ENCODE measurements at places on chromosomes 2 and 18.

GRCh38 chr2:130936451-130936850 is 99.7 kb downstream of the ARHGEF4 start:
- no peaks in the 10 kb centered on the region for H3K4me1 ChIP-seq
- no peak for DNase-seq
- H3K27ac ChIP-seq, result no peak overlapping the region
- H3K4me3 ChIP-seq, result no peak overlapping the region
- peaks cover 22% of the 10 kb centered on the region for H3K27me3 ChIP-seq
- H3K36me3 ChIP-seq, result no peaks in the 10 kb centered on the region

DNA sequence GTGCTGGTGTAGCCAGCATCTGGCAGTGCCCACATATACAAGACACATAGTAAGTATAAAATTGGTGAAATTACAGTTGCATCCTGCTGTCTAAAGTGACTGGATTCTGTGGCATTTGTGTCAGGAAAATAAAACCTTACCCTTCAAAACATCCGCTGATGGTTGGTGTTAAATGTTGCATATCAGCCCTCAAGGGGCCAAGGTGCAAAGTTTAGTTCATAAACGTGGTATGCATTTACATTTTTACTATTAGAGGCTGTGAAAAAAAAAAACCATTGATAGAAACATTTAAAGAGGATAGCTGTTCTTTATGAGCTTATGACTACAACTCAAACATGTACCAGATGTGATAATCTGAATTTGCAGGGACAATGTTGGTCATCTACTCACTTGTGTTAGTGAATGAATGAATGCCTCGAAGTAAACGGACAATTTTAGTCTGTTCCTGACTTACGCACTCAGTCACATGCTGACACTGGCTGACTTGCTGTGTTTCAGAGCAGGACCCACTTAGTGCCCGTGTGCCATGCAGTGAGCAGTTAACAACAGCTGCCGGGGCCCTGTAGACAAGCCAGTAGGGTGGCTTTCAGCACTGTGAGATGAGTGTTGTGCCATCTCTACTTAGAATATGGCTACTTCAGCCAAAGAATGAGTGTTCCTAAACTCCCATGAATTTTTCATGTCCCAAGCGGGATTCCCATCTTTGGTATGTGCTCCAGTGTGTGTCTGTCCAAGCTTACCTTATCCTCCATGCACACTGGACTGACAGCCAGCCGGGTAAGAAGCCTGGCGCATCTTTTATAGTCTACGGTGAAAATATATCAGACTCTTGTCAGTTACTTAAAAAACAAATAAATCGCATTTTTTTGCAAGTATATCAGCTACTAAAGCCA is 5.3 kb downstream of the ALKAL2 start:
- no peak overlapping the region for H3K27ac ChIP-seq
- peaks cover 17% of the 10 kb centered on the region for H3K27me3 ChIP-seq
- no peak overlapping the region for H3K4me3 ChIP-seq
- H3K4me1 ChIP-seq, result no peaks in the 10 kb centered on the region
- H3K36me3 ChIP-seq, result peaks cover 33% of the 10 kb centered on the region

GRCh38 chr2:181673173-181673572 is 7.1 kb downstream of the NEUROD1 start:
- peaks cover 58% of the 10 kb centered on the region for H3K27me3 ChIP-seq
- no peak for DNase-seq
- peaks cover 5% of the 10 kb centered on the region for H3K36me3 ChIP-seq
- no peak overlapping the region for H3K4me3 ChIP-seq

DNA sequence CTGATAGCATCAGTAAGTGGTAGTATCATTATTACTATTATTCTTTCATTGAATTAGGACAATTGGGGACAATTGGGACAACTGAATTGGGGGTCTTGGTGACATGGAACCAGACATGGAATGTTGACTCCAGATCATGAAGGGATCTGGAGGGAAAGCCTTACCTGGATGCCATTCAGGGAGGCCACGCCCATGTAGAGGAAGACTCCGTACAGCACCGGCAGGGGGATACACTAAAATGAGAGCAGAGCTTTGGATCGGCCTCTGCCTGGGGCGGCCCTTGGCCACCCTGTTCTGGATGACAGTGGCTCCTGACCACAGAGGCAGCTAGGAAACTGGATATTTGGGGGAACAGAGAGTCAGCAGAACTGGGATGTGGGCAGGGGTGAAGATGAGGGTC is 29.2 kb downstream of the MTHFD2 start:
- no peak overlapping the region for H3K27ac ChIP-seq
- H3K4me3 ChIP-seq, result no peak overlapping the region
- H3K4me1 ChIP-seq, result peaks cover 8% of the 10 kb centered on the region
- no peaks in the 10 kb centered on the region for H3K27me3 ChIP-seq

DNA sequence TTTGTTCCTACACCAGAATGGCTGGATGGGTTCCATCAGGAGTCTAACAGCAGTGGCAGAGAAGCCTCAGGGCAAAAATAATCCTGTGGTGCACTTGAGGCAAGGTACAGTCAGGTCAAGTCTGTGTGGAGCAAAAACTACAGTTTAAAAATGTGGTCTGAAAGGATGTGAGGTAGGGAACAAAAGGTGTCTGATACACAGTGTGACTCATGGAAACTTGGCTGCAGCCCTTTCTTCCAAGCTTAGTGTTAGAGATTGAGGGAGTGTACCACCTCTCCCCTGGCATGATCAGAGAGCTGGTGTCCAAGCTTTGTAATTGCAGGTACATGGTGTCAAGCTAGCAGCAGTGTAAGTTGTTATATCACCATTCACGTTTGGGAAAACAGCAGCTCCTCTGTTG is 8.9 kb downstream of the ANKAR start:
- H3K36me3 ChIP-seq, result peaks cover 20% of the 10 kb centered on the region
- H3K27me3 ChIP-seq, result no peaks in the 10 kb centered on the region
- no peak for DNase-seq
- H3K27ac ChIP-seq, result no peak overlapping the region
- H3K4me1 ChIP-seq, result peaks cover 30% of the 10 kb centered on the region

GRCh38 chr18:53417003-53417402 is 807.5 kb downstream of the MBD2 start:
- no peaks in the 10 kb centered on the region for H3K36me3 ChIP-seq
- no peak for DNase-seq
- no peak overlapping the region for H3K4me3 ChIP-seq

- peaks cover 1% of the 10 kb centered on the region for H3K4me1 ChIP-seq
- no peaks in the 10 kb centered on the region for H3K27me3 ChIP-seq
- no peak overlapping the region for H3K27ac ChIP-seq
- H3K36me3 ChIP-seq, result peaks cover 50% of the 10 kb centered on the region
- DNase-seq, result no peak
- no peak overlapping the region for H3K4me3 ChIP-seq
Measured at GRCh38 chr18:8631265-8631664, 22.0 kb downstream of the RAB12 start.

- H3K36me3 ChIP-seq, result no peaks in the 10 kb centered on the region
- H3K4me1 ChIP-seq, result no peaks in the 10 kb centered on the region
- no peak overlapping the region for H3K27ac ChIP-seq
- H3K27me3 ChIP-seq, result peaks cover 27% of the 10 kb centered on the region
Measured at GRCh38 chr2:29425866-29426265, 310.7 kb downstream of the CLIP4 start.

DNA sequence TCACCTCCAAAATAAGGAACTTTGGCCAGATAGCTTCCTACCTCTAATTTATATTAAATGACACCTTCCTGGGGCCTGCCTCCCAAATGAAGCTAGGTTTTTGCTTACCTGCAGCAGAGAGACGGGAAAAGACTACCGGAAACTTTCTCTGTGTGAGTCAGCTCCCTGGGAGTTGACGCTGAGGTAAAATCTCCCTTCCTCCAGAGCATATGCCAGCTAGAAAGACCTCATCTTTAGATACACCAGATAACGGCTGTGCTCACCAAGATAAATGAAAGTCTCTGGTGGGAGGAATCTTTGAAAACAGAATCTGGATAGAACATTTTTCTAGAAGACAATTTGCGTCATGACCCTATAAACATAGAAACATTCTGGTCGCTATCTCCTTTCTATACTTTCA is 99.7 kb upstream of the RFX8 start:
- H3K27me3 ChIP-seq, result no peaks in the 10 kb centered on the region
- H3K4me3 ChIP-seq, result no peak overlapping the region
- no peak overlapping the region for H3K27ac ChIP-seq
- no peak for DNase-seq
- H3K36me3 ChIP-seq, result peaks cover 6% of the 10 kb centered on the region
- H3K4me1 ChIP-seq, result peaks cover 49% of the 10 kb centered on the region

- peaks cover 36% of the 10 kb centered on the region for H3K27me3 ChIP-seq
- H3K4me1 ChIP-seq, result peaks cover 23% of the 10 kb centered on the region
- H3K27ac ChIP-seq, result no peak overlapping the region
Measured at GRCh38 chr2:54671875-54672589, 51.4 kb upstream of the EML6 start.

- H3K27me3 ChIP-seq, result no peaks in the 10 kb centered on the region
- no peak overlapping the region for H3K4me3 ChIP-seq
- H3K36me3 ChIP-seq, result no peaks in the 10 kb centered on the region
- DNase-seq, result no peak
Measured at GRCh38 chr2:220446106-220446712, 818.8 kb downstream of the SLC4A3 start.

DNA sequence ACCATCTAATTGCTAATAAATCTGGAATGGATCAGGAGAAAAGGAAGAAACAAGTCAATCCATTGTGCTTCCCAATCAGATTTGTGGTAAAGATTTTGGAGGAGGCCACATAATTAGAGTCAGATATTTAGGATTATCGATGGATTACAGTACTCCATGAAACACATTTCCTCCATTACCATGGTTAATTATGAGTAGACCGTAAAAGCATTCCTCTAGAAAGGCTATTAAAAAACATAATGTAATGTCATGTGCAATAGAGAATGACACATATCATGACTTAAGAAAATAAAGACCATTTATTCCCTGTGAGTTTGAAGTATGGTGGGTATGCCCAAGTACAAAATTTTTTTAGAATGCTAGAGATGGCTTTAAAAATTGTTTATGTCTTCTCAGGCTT is 96.1 kb downstream of the ITGA4 start:
- H3K27me3 ChIP-seq, result no peaks in the 10 kb centered on the region
- H3K27ac ChIP-seq, result no peak overlapping the region
- no peak overlapping the region for H3K4me3 ChIP-seq

- H3K36me3 ChIP-seq, result no peaks in the 10 kb centered on the region
- DNase-seq, result no peak
- no peak overlapping the region for H3K27ac ChIP-seq
- H3K4me3 ChIP-seq, result no peak overlapping the region
- H3K4me1 ChIP-seq, result no peaks in the 10 kb centered on the region
Measured at GRCh38 chr2:227615906-227616305, 1.3 kb upstream of the SCYGR3 start.

DNA sequence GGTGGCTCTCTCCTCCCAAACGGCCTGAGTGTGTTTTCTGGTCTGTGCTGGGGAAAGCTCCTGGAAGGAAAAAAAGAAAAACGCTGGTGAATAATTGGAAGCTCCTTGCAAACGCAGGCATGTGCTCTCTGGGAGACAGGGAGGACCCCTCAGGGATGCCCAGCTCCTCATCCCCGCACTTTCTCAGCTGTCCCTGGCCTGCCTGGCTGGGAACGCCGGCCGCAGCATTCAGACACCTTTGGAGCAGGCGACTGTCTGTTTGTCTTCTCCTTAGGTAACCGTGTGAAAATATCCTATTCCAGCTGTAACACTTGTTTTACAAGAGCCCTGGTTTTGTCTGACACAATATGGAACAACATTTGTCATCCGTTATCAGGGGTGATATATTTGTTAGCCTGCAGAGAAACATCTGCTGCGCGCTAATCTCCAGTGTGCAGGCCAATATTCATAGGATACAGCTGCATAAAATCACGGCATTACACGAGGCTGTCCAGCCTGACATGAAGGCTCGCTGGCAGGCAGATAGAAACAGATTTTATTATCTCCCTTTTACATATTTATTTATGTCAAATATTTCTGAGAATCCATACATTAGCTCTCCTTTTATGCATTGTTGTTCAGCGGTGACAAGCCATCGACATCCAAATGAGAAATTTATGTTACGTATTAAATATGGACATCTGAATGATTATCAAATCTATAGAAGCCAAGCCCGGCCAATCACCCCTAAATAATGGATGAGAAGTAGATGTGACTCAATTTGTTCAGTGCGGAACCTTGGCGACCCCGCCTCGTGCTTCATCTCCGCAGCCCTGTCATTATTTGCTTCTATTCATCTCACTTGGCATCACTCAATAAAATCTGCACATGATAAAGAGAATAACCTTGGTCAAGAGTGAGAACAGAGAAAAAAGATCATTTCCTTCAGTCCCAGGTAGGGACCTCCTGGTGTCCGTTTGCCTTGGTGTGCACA is 675.1 kb upstream of the SALL3 start:
- no peak overlapping the region for H3K4me3 ChIP-seq
- H3K27ac ChIP-seq, result no peak overlapping the region
- H3K27me3 ChIP-seq, result no peaks in the 10 kb centered on the region
- no peak for DNase-seq

DNA sequence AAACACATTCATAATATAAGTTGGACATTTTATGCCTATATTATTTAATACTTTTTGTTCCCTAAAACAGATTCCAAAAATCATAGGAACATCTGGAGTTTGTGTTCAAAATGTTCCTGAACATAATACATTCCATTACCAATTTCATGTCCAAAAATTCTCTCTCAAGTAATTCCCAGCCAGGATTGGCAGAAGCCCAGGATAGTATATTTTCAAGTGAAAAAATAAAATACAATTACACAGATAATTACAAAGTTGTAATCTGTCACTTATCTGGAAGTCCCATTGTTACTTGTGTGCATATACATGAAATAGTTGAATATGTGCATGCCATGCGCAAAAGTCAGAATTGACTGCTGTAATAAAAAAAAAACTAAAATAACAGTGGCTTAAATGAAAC is 5.2 kb upstream of the SCN7A start:
- DNase-seq, result no peak
- no peak overlapping the region for H3K4me3 ChIP-seq
- no peaks in the 10 kb centered on the region for H3K4me1 ChIP-seq
- H3K36me3 ChIP-seq, result no peaks in the 10 kb centered on the region

DNA sequence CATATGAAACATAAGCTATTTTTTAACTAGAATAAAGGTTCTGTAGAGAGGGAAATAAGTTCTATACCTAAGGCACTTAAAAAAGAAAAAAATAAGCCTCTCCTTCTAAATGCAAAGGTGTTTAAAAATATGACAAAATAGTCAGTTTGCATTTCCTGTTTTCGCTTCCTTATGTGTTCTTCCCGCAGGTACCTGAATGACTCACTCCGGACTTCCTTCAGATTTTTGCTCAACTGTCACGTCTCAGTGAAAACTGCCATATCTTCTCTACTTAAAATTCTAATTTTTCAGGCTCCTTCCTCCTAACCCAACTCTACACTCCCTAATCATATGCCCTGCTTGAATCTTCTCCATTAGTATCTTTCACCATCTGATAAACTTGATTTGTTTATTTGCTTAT is 1333.1 kb downstream of the LRP1B start:
- no peak overlapping the region for H3K4me3 ChIP-seq
- no peak overlapping the region for H3K27ac ChIP-seq
- no peak for DNase-seq
- H3K4me1 ChIP-seq, result no peaks in the 10 kb centered on the region
- H3K36me3 ChIP-seq, result no peaks in the 10 kb centered on the region

GRCh38 chr2:74507926-74508520 is 528 bp upstream of the PCGF1 start:
- peak; percentile 32 for DNase-seq
- peak overlapping the region; percentile 97 for H3K4me3 ChIP-seq
- peaks cover 38% of the 10 kb centered on the region for H3K36me3 ChIP-seq
- H3K27me3 ChIP-seq, result peaks cover 29% of the 10 kb centered on the region
